ENCODE measurements at places on chromosomes 5 and 9.
A peak's percentile ranks its signal among the peaks of the same experiment; 100 is the strongest.

- DNase-seq, result peak; percentile 84
Measured at GRCh38 chr9:4604678-4605095, 57.4 kb upstream of the PLPP6 start.

DNA sequence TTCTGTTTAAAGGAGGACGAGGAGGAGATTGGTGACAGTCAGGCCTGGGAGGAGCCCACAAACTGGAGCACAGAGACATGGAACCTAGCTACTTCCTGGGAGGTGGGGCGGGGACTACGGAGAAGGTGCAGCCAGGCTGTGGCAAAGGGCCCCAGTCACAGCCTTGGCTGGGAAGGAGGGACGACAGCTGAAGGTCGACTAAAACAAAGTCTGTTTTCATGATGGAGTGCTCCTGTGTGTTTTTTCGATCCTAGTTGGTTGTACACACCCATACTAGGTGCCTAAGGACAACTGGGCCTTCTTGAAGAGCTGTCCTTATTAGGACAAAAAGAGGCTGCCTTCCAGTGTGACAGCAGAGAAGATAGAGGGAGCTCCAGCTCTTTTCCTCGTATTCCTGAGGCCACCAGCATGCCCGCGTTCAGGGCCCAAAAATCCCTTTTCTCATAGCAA, 2.9 kb downstream of the CCDC107 start:
- DNase-seq, result peak; percentile 10

DNA sequence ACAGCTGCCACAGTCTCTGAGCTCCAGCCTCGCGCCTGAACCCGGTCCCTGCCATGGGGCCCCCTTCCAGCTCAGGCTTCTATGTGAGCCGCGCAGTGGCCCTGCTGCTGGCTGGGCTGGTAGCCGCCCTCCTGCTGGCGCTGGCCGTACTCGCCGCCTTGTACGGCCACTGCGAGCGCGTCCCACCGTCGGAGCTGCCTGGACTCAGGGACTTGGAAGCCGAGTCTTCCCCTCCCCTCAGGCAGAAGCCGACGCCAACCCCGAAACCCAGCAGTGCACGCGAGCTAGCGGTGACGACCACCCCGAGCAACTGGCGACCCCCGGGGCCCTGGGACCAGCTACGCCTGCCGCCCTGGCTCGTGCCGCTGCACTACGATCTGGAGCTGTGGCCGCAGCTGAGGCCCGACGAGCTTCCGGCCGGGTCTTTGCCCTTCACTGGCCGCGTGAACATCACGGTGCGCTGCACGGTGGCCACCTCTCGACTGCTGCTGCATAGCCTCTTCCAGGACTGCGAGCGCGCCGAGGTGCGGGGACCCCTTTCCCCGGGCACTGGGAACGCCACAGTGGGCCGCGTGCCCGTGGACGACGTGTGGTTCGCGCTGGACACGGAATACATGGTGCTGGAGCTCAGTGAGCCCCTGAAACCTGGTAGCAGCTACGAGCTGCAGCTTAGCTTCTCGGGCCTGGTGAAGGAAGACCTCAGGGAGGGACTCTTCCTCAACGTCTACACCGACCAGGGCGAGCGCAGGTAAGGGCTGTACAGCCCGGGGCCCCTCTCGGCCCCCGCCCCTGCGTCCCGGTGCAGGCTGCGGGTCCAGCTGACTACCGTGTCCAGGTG, 509 bp downstream of the LVRN start:
- peak; percentile 19 for DNase-seq

DNA sequence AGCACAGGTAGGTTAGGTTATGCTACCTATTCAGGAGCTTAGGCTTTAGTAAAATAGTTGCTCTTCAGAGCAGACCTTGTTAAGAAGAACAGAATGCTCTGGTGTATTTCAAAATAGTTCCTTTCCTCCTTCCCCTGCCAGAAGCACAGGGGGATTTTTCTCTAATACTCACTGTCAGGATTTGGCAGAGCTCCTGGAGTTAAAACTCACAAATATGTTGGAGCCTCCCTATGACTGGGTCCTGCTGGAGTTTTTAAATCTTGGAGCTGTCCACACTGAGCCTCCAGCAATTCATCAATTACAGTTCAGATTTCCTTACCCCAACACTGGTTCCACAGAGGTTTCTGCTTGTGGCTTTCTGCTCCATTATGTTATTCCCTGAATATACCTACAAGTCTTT, 1233.8 kb upstream of the WWC1 start:
- no peak for DNase-seq

- DNase-seq, result no peak
Measured at GRCh38 chr5:86127696-86128095, 490.0 kb upstream of the COX7C start.

- peak; percentile 7 for DNase-seq
Measured at GRCh38 chr5:92222449-92222848, 839.3 kb upstream of the ARRDC3 start.

- peak; percentile 9 for DNase-seq
Measured at GRCh38 chr5:79318935-79319614, 83.1 kb downstream of the JMY start.

GRCh38 chr9:1890816-1891215, 124.3 kb upstream of the SMARCA2 start:
- DNase-seq, result no peak

DNA sequence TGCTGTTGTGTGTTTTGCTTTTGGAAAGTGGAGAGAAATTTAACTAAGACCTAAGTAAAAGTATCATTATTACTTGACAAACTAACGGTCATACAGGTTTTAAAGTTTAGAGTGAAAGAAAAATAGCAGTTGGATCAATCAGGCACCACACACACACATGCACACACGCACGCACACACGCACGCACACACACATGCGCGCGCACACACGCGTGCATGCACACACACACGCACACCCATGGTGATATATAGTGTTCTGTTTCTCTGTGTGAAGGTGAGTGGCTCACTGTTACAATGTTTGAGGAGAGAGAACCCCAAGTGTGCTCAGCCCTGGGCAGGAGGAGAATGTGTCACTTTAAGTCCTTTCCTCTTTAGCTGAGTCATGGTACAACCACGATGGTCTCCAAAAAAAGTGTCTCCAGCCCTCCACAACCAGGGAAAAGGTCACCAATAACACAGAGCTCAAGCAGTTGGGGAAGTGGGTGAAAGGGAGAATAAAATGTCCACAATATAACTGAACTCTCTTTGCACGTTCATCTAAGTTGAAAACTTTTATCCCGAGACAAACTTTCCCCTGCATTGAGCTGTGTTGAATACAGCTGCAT, 3.2 kb downstream of the ZNF366 start:
- no peak for DNase-seq

DNA sequence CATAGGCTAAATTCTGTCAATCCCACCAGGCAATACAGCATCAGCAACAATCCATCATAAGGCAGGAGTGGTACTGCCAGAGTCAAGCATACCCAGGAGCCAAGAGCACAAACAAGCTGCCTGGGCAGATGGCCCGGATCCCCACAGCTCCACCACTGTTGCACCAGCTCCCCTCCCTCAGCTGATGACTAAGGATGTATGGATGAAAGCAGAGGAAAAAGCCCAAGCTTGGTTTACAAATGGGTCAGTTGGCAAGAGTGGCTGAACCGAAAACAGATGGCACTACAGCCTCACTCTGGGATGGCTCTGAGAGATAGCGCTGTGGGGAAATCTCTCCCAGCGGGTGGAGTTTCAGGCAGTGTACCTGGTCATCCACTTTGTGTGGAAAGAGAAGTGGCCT, 29.4 kb downstream of the DROSHA start:
- DNase-seq, result no peak

- peak; percentile 66 for DNase-seq
Measured at GRCh38 chr9:81455462-81456219, 233.7 kb downstream of the TLE1 start.

GRCh38 chr9:14627513-14627912, 65.7 kb downstream of the ZDHHC21 start:
- peak; percentile 82 for DNase-seq

GRCh38 chr9:3058409-3058808, 214.5 kb upstream of the PUM3 start:
- no peak for DNase-seq

DNA sequence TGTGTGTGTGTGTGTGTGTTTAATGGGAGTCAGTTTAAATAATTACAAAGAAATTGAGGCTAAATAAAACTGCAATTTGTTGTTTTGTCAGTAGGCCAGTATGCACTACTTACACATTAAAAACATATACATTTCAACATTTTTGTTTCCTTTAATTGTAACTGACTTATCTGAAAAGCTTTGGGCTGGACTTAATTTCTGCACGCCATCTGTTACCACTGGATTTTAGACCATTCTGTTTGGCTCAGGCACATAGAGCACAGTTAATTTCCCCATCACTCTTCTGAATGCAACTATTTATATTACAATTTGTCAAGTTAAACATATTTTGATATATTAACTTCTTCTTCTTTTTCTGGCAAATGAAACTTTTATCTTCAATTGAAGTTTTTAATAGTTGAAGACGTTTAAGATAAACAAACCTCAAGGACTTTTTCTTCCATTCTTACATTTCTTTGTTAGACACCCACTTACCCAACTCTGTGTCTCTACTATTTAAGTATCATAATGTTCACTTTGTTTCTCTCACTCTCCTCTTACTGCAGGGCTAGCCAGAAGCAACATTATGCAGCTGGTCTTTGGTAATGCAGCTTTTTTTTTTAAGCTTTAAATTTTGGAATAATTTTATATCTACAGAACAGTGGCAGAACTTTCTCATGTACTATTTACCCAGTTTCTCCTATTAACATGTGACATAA, 253.4 kb upstream of the ANKH start:
- peak; percentile 16 for DNase-seq

DNA sequence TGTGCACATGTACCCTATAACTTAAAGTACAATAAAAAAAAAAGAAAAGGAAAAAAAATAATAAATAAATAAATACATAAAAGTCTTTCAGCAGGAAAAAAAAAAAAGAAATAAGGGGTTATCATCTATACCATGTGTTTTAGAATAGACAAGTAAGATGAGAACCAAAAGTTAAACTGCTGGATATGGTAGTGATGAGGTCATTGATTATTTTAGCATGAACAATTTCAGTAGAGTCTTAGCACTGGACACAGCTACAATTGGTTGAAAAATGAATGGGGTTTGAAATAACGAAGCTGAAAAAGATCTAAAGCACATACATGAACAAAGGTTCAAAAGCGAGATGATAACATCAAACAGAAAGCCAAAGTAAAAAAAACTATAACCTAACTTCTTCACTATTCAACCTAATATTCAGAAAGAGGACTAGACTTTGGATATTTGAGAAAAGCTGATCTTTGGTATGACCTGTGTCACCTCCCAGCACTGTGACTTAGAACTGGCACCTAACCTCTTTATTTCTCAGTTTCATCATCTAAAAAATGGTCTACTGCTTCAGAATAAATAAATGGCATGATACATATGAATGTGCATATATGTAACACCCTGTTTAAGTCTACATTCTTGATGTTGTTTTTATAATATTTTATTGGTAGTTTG, 133.3 kb downstream of the RAB3C start:
- DNase-seq, result no peak

DNA sequence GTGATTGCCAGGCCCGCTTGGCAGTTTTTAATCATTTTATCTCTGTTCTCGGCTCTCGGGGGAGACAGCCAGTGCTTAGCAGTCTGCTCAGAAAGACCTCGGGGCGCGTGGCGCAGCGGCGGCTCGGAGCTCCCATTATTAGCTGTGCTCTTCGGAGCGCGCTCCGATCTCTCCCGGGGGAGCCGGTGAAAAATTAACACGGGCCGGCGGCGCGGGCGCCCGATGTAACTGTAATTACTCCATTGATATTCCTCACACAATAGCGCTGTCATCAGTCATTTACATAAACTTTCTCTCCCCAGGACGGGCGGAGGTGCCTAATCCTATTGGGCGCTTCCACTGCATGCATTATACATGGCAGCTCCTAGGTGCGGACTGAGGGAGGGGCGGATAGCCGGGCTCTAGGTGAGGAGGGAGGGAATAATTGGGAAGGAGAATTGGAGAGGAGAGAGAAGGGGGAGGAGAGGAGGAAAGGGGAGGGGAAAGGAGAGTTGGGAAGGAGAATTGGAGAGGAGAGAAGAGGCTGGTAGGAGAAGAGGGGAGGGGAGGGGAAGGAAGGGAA, 24.9 kb downstream of the LMX1B start:
- peak; percentile 68 for DNase-seq

- DNase-seq, result no peak
Measured at GRCh38 chr5:59151162-59151889, 568.5 kb downstream of the RAB3C start.

- no peak for DNase-seq
Measured at GRCh38 chr5:129661366-129662035, 86.4 kb upstream of the MINAR2 start.

DNA sequence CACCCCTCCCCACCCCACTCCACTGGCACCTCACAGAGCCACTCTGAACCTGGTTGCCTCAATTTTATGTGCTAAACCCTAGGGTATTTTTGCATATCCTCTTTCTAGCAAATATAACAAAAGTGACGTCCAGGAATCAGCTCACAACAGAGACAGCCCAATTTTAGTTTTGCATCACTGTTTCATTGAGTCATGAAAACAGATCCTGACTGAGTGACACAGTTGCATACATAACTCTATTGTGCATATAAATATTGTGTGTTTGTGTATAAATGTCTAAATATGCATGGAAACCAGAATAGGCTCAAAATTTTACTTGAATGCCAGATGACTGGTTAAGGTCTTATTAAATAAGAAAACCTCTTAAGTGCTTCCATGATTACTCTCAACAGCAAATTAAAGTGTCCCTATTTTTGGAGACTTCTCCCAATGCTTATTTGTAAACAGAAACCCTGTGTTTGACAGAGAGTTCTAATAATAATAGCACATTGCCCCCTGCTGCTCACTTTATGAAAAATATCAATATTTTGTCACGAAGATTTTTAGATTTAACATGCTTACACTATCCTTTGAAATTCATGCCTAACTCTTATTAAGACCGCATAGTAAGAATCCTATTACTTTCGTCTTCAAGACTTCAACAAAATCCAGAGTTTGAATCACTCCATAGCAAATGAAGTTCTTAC, 75.5 kb upstream of the PRRC1 start:
- peak; percentile 41 for DNase-seq

- no peak for DNase-seq
Measured at GRCh38 chr5:32805971-32806638, 95.0 kb downstream of the NPR3 start.

DNA sequence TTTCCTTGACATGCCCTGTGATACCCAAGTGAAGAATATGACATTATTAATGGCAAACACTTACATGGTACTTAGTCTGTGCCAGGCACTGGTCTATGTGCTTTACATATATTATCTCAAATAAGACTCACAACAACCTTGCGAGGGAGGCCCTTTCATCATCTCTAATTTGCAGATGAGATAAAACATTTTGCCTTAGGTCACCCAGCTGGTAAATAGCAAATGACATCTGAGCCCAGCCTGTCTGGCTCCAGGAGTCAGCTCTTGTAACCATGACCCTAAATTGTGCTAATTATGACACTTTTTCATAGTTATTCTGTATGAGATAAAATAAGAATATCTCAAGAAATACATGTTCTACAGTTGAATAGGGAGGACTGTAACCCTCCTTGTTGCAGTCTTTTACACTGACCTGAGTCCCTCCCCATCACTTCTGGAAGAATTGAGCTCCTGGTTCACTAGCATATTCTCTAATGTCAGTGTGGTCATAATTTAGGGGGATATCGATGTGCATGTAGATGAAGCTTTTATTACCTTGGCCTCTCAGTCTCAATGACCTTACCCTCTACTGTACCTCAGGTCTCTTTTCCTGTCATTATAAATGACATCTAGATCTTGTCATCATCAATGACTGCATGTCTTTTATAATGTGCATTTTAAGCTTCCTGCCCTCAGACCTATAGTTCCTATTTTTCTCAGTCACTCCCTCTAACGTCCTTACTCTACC, 126.1 kb upstream of the HAPLN1 start:
- DNase-seq, result no peak

- DNase-seq, result no peak
Measured at GRCh38 chr5:84370176-84370575, 14.5 kb downstream of the EDIL3 start.
